NCI-H1105 treated with DMSO at 0.1 percent for 48 hours (cell line): ENCODE measurements at places on chromosomes 16 and 17.

DNA sequence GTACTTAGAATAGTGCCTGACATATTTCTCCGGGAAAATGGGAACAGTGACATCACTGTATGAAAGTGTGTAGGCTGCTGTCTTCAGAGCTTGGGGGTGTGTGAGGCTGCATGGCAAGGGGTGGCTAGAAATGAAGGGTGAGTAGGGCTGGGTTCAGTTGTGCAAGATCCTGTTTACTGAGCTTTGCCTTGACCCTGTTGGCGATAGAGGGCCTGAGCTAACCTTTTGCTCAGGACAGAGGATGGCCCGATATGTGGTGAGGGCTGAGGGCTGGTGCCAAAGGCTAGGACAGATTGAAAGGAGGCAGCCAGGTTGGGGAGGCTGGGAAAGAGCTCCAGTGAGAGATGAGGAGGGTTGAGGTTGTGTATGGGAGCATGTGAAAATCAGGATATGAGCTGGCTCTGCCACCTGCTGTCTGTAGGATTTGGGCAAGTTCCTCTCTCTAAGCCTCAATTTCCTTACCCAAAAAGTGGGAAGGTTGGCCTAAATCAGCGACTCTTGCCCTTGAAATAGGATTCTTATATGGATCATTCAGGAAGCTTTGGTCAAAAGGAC is 6.0 kb upstream of the CCL1 start:
- DNase-seq, result no peak

DNA sequence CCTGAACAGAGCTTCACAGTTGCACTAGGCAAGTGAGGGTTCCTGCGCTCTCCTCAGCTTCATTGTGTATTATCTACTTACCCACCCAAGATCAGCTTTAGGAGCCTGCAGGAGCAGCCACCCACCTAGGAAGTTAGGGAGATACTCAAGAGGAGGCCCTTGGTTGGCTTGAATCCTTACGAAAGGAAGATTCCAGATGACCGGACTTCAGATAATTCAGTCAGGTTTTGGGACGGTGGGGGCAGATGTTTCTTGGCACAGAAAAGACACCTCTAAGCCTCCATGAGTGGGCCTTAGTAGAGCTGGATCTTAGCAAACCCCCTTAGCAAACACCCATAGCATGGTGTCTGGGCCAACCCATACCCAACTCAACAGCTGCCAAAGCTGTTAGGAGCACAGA is 2.4 kb upstream of the CBFB start:
- DNase-seq, result no peak

- no peak for DNase-seq
These were observed 9.7 kb downstream of the RMI2 start for GRCh38 chr16:11354733-11355574.

- no peak for DNase-seq
These were observed 76.1 kb upstream of the LGALS9 start for GRCh38 chr17:27554911-27555310.

DNA sequence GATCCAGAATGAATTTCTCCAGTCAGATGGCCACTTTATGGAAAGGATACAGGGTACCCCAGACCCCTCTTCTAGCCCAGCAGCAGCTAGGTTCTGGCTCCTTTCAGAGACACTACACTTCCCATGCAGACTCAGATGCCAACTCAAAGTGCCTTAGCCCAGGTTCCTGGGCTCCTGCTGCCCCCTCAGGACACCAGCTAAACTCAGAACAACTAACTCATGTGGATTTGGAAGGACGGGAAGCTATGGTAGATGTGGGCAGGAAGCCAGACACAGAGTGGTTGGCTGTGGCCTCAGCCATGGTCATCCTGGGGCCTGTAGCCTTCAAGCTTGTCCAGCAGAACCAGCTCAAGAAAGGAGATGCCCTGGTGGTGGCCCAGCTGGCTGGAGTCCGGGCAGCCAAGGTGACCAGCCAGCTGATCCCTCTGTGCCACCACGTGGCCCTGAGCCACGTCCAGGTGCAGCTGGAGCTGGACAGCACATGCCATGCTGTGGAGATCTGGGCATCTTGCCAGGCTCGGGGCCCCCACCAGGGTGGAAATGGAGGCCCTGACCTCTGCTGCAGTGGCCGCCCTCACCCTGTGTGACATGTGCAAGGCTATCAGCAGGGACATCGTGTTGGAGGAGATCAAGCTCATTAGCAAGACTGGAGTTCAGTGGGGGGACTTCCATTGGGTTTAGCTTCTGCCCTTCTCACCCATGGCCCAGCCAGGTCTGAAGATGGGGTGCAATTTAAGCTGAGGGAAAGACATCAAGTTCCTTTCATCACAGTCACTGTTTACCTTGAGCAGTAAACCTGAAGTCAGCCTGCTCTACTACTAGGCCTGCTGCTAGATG is 111.8 kb downstream of the N4BP1 start:
- no peak for DNase-seq

DNA sequence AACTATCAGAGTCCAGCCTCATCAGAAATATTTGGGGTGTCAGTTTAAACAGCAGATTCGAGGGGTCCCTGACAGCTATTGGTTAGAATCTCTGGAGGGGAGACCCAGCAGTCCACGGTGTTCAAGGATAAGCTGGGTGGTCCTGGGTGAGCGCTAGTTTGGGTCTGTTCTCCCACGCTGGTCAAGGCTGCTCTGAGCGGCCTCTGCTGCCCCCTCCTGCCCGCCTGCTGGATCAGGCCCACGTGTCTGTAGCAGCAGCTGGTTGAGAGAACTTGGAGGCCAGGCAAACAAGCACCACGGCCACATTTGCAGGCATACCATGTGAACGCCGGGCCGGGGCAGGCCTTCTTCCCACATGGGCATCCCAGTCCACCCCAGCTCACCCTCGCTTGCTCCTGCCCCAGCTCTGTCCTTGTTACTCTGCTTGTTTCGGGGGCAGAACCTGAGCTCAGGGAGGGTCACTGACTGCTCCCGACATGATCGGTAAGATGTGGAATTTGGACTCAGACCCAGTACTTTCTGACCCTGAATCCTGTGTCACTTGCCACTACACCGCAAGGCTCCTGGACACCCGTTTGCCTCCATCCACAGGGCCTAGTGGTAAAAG is 7.4 kb downstream of the FOXF1 start:
- peak; percentile 19 for DNase-seq

- DNase-seq, result no peak
These were observed 34.3 kb downstream of the IL4R start for GRCh38 chr16:27347930-27348685.

- no peak for DNase-seq
These were observed 3.9 kb downstream of the KRT27 start for GRCh38 chr17:40778461-40778860.

- no peak for DNase-seq
These were observed 834 bp downstream of the FLYWCH1 start for GRCh38 chr16:2912330-2913199.

DNA sequence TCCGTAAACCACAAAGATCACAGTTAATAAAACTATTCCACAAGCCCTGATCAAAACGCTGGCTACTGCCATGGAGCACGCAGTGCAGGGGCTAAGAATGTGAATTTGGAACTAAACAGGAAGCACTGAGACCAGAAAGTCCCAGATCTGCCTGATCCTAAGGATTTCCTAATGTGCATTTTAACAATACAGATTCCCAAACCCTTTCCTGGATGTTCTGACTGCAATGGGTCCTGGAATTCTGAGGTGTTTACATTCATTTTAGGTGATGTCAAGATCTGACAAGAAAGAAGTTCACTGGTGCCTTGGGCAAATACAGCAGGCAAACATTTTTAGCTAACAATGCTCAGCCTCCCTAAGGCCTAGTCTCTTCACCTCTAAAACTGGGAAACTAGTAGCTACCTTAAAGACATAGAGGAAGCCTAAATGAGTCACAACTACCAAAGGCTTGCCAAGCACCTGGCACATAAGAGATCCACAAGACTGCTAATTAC is 10.3 kb downstream of the NSMCE1 start:
- DNase-seq, result no peak

- DNase-seq, result no peak
These were observed 139.0 kb downstream of the SNX11 start for GRCh38 chr17:48246612-48247011.

DNA sequence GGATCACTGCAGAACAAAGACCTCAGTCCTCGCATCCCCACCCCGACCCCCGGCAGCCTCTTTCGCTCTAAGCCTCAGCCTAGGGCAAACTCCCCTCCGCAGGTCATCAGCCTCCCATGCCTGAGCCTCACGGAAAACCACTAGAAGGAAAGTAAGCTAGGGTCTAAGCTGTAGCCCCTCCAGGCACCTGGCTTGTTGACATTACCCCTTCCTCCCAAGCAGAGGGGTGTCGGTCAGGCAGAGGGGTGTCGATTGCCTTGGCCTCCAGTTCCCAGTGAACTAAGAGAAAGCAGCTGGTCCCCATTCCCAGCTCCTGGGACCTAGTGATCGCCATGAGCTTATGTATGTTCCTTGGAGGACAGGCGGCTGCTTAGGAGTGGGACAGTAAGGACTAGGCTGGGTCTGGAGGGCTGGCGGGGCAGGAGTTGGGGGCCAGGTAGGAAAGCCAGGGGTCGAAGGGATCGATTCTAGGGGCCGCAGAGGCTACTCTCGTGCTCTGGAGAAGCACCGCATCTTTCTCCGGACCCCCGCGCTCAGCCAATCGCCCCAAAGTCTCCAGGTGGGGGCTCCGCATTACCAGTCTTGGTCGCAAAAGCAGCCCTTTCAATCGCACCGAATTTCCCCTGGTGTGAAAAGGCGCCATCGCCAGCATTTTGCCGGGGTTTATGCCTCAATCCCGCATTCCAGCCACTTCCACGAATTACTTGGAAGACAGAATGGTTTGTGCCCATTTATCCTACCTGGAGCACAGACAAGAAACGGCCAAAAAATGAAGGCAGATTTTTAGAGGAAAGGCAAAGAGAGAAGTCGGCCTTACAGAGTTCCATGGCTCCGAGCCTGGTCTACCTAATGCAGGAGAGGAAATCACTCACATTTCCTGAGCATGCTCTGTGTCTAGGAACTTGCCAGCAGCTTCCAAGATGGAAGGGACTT is 21.3 kb upstream of the HOXB13 start:
- DNase-seq, result no peak

DNA sequence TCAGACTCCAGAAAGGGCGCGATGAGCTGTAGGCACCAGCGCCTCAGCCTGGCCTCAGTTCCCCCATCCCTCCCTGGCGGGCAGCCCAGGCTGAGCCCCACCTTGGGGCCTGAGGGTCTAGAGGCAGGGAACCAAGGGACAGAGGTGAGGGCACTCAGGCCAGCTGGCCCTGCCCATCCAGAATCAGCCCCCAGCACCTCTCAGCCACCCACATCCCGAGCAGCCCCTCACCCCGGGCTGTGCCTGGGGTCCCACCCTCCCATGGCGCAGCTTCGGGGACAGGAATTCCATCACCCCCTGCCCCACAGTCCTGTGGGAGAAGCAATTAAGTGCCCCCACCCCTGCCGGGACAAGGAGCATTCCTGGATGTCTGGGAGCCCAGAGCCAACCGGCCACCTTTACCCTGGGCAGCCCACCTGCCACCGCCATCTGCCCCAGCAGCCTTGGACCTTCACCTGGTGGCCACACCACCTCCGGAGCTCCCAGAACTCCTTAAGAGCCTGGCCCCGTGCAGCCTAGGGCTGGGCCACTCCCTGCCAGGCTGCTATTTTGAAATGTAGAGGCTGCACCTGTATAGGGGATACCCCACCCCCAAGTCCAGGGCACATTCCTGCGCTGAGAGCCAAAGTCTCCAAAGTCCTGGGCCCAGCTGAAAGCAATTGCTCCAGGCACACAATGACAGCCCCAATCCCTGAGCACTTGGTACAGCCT is 33.7 kb upstream of the PVALEF start:
- DNase-seq, result no peak

- no peak for DNase-seq
These were observed 24.0 kb upstream of the SSTR5 start for GRCh38 chr16:1048442-1049112.

DNA sequence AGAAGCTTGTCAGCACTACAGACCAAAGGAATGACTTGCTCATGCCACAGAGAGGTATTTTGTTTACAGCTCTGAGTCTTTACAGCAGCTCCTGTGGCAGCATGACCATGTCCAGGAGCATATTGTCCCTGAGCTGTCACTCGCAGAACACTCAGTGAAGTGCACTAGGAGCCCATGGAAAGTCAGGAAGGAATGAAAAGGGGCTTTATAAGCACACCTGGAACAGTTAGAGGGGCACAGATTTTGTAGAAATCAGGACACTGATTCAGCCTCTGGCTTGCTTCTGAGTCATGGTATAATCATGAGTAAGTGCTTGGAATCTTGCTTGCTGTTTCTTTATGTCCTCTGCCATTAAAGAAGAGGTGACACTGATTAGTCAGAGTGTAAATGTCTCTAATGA is 41.0 kb downstream of the TADA2A start:
- DNase-seq, result no peak

GRCh38 chr16:64051824-64052223 is 1070.0 kb downstream of the CDH11 start:
- peak; percentile 8 for DNase-seq

GRCh38 chr17:67836205-67836987 is 11.1 kb downstream of the BPTF start:
- no peak for DNase-seq

- no peak for DNase-seq
These were observed 40.9 kb upstream of the CCNF start for GRCh38 chr16:2388139-2388874.

DNA sequence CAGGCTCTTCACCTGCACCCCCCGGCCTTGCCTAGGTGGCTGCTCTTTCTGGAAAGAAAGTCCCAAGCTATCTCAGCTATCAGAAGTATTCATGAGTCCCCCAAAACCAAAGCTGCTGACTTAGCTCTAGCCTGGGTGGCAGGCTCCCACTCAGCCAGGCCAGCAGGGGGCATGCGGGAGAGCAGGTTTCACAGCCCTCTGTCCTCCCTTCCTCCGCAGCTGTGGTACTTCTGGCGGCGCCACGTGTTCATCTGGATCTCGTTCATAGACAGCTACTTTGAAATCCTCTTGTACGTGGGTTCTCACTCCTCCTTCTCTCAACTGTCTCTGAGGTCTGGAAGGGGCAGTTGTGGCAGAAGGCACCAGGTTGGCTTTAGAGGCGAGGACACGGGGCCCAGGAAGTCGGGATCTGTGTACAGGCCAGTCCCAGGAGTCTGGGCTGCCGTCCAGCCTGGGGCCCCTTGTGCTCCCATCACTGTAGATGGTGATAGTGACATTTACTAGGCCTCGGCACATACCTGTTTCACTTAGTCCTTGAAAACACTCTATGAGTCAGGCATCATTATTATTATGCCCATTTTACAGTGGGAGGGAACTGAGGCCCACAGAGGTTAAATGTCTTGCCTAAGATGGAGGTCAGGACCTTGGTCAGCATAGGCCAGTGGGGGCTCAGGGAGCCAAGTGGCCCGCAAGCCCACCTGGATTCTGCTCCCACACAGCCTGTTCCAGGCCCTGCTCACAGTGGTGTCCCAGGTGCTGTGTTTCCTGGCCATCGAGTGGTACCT is 12.9 kb downstream of the TRPV2 start:
- DNase-seq, result peak; percentile 15

DNA sequence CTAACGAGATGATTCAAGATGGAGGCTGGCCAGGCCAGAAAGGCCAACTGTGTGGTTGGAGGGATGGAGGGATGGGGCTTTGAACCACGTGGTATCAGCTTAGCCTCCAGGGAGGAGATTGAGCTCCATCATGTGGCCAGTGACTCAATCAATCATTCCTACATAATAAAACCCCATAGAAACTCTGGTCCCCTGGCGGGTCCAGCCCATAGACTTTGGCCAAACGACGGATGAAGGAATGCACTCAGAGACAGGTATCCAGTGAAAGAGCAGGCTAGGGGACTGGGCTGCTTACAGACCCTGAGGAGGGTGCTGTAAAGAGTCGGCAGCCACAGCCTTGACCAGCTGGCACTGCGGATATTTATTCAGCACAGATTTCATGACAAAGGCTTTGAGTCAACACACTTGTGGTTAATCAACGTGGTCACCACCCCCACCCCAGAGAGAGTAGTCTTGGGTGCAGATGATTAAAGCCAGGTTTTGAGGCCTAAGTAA is 308.7 kb upstream of the TNRC6C start:
- no peak for DNase-seq

- DNase-seq, result no peak
These were observed 104.3 kb downstream of the AXIN2 start for GRCh38 chr17:65457183-65457582.
